ENCODE measurements at places on chromosomes 3 and 15. TPM values are rescaled to one million over a fixed set of nuclear protein-coding genes. Genes with fewer than 3 reads are reported as not detected.
A peak's percentile ranks its signal among the peaks of the same experiment; 100 is the strongest.

DNA sequence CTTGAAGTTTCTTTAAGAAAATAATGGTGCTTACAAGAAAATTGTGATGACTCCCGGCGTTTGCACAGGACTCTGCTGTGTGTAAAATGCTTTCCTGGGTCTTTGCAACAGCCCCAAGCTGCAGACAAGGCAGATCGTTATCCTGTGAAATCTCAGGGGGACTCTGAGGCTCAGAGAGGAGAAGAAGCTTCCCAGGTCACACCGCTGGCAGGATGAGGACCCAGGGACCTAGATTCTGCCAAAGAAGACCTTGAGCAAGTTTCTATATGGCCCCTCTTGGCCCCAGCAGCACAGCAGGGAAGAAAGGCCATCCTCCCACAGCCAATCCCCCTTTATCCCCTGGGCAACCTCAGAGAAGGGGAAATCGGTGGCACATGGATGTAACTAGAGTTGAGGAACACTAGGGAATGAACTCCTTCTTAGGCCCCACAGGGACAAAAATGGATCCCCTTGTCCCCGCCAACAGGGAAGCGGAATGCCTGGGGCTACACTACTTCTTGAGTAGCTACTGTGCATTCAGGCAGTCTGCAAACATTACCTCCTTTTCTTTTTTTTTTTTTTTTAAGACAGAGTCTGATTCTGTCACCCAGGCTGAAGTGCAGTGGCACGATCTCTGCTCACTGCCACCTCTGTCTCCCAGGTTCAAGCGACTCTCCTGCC, 72.8 kb downstream of the CPN2 start:
- DNase-seq, result no peak

- DNase-seq, result no peak
Measured at GRCh38 chr3:117348884-117349283, 639.3 kb downstream of the TUSC7 start.

DNA sequence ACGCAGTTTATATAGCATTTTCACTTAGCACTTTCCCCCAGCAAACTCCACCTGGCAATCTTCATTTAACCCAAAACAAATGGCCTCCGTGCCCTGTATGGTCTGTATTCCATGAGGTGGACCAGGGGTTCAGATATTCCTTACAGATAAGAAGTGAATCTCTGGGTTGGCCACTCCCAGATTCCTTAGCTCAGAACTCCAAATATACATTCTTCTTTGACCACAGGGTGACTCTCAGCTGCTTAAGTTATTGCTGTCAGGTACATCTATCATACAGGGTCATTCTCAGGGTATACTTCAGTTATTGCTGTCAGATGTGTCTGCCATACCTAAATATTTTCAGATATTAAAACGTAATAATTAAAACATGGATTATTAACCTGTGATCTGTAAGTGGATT, 229.8 kb downstream of the TBL1XR1 start:
- DNase-seq, result no peak

- DNase-seq, result no peak
Measured at GRCh38 chr15:84752700-84753099, 4.3 kb downstream of the ZNF592 start.

DNA sequence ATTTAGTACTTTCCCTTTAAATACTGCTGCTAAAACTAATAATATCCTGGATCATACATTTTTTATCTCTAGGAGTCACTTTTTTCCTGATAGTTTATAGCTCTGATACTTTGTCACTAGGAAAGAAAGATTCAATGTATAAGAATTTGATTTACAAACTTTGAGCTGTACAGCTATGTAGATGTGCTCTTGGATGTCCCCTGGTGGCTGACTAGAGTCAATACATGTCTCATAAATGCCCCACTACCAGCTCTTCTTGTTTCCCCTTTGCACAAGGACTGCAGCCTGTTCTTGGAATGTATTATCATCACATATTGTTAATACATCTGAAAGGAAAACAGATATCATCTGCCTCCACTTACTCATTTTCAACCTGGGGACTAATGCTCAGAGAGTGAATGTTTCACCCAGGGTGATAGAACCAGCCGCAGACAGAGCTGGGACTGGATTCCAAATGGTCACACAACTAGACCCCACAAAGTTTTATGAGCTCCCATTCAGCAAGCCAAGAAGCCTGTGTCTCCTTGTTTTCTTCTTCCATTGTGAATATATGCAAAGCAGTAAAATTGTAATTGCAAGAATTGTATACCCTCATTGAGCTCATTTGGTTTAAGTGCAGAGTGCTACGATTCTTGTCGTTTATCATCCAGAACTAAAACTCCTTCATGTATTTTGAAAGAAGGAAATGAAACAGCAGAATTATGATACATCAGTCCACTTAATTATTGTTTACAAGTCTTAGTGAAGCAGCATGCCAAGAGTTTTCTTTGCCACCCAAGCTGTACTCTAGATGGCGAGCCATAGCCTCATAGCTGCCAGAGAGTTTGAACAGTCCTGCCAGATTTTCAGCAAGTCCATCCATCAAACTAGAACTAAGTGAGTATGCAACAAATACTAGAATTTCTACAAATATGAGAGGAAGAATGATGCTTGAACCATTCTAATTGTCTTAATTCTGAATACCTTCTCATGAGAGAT, 261.6 kb upstream of the LMCD1 start:
- no peak for DNase-seq

- DNase-seq, result no peak
Measured at GRCh38 chr15:64461721-64462162, 1.4 kb downstream of the ZNF609 start.

DNA sequence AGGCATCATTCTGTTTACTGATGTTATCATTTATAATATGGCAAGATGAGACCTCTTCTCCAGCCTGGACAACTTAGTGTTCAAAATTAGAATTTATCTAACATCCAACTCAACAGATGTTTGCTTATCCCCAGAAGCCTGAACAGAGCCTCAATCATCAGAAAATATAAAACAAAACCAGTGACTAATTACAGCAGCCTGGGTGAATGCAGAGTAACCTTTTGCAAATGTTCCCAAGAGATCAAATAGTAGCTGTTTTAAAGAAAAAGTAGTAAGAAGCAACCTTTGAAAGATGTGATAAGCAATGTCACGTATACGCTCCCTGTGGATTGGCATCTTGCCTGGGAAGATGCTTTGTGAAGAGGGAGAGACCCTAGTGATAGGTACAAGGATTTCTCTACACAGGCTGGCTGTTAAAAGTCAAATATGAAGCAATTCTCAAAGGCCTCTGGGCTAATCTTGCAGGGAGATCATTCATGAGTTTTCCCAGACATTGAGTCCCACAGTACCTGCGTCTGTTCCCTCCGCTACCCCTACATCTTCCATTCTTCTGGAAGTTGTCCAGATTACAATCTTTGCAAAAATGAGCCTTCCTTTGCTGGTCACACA, 39.3 kb upstream of the PRICKLE2 start:
- no peak for DNase-seq

GRCh38 chr3:142356818-142357217, 91.0 kb downstream of the XRN1 start:
- peak; percentile 47 for DNase-seq

DNA sequence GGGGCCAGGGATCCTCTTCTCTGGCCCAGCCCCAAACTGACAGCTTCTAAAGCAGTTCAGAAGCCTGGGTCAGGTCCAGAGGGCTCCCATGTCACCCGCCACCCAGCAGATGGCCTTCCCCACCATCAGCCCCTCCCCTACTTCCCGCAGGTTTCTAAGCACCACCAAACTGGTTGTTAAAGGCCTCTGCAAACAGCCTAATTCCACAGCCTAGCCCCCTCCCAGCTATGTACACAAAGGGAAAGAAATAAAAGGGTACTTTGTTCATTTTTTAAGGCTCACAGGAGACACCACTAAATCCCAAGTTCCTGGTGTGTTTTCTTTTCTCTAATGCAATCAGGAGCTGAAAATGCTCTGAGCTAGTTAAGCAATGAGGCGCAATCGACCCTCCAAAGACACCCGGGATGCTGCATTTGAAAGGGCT, 30.6 kb downstream of the PLCH1 start:
- no peak for DNase-seq

- DNase-seq, result no peak
Measured at GRCh38 chr3:114565216-114565615, 271.4 kb downstream of the TIGIT start.

DNA sequence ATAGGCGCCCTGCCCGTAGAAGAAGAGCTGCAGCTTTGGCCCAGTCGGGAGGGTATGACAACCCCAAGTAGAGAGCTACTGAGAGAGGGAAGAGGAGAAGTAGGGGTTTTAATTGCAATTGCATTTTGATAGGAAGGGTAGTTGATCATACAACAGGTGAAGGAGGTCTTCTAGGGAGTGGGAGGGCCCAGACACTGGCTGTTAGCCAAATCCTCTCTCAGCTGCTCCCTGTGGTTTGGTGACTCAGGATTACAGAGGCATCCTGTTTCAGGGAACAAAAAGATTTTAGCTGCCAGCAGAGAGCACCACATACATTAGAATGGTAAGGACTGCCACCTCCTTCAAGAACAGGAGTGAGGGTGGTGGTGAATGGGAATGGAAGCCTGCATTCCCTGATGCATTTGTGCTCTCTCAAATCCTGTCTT, 408.9 kb upstream of the THBS1 start:
- peak; percentile 19 for DNase-seq

- DNase-seq, result no peak
Measured at GRCh38 chr15:74414603-74415338, 19.0 kb downstream of the SEMA7A start.

- DNase-seq, result no peak
Measured at GRCh38 chr15:92677999-92678398, 22.4 kb upstream of the FAM174B start.

DNA sequence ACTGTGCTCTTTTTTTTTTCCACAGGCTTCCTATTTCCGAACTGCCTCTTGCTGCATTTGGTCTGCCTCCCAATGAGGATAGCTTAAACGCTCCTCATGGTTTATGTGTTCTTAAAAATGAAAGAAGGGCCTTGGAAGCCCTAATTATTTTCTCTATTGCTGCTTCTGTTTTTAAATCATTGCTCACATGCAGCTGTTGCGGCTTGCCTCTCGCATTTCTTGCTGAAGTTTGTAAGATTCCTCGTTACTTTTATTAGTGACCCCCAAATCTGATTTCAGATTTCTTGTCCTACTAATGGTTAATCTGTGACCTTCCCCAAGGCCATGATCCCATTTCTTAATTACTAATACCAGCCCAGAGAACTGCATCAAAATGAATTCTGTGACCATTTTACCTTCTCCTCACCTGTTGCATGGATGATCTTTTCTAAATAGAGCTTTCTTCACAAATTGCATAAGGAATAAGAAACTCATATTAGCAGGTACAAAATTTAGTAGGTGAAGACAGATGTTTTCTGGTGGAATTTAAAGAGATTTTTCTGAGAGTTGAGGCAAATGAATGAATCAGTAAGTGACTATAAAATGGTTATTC, 1.8 kb downstream of the UBE2E1 start:
- no peak for DNase-seq

- DNase-seq, result no peak
Measured at GRCh38 chr3:153431076-153431475, 269.1 kb downstream of the RAP2B start.

GRCh38 chr3:128281056-128281455, 127.8 kb downstream of the EEFSEC start:
- DNase-seq, result no peak

GRCh38 chr3:169203631-169204550, 459.6 kb downstream of the MECOM start:
- no peak for DNase-seq

- no peak for DNase-seq
Measured at GRCh38 chr3:186871403-186871924, 29.0 kb downstream of the ADIPOQ start.

GRCh38 chr3:38843898-38844297, 27.9 kb upstream of the SCN10A start:
- DNase-seq, result no peak

DNA sequence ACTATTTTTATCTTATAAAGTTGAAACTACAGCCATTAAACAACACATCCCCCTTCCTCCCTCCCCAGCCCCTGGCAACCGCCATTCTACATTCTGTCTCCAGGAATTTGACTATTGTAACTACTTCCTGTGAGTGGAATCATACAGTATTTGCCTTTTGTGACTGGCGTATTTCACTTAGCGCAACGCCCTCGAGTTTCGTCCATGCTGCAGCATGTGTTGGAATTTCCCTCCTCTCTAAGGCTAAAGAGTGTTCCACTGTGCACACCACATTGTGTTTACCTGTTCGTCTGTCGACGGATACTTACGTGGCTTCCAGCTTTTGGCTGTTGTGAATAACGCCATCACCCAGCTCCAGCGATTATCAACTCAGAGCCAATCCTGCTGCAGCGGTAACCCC, 52.0 kb upstream of the DLG1 start:
- DNase-seq, result no peak

DNA sequence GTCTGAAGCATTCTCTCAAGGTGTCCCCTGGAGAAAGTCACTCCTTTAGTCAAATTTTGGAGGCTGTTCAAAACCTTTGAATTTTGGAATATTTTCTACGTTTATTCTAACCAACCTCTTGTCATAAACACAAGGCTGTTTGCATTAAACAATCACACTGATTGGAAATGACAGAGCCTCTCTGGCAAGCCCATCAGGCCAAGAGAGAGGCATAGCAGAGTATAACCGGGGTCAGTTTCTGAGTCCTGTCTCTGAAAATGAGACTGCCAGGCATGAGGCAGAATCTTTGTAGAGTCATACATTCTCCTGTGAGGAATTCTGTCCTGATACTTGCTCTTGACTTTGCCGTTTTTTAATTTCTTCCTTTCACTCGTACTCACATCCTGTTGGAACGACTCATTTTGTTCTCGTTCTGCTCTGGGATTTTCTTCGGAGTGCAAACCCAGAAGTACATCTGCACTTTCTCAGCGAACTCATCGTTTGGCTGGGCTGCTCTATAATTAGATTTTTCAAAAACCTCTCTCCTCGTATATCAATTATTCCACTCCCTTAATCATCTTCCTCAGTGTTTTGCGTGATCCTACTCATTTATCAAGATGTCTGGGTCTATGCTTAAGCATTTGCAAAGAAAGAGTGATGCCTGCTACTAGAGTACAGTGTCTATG, 114.2 kb downstream of the AGBL1 start:
- no peak for DNase-seq

- no peak for DNase-seq
Measured at GRCh38 chr3:27059489-27059888, 309.7 kb downstream of the NEK10 start.

The ZIC4 gene
- polyA plus RNA-seq, result not detected

The DAZL gene
- 0.40 TPM for polyA plus RNA-seq

The HIGD2B gene
- not detected for polyA plus RNA-seq

The MME gene
- polyA plus RNA-seq, result 0.11 TPM

The CIDEC gene
- not detected for polyA plus RNA-seq

The IL17RB gene
- 3.0 TPM for polyA plus RNA-seq

The ZNF662 gene
- not detected for polyA plus RNA-seq

The AQP9 gene
- polyA plus RNA-seq, result 0.28 TPM

The CAND2 gene
- polyA plus RNA-seq, result 1.1 TPM

The DLL4 gene
- not detected for polyA plus RNA-seq

The SCAANT1 gene
- not detected for polyA plus RNA-seq

The ABCF3 gene
- 53.8 TPM for polyA plus RNA-seq

The XCR1 gene
- polyA plus RNA-seq, result not detected

The SNTN gene
- not detected for polyA plus RNA-seq

The KCNAB1 gene
- polyA plus RNA-seq, result 0.58 TPM

The MYL3 gene
- polyA plus RNA-seq, result not detected

The RASL12 gene
- polyA plus RNA-seq, result not detected

The RHOV gene
- 8.5 TPM for polyA plus RNA-seq

The ARHGEF3 gene
- polyA plus RNA-seq, result 76.3 TPM

The AKAP13 gene
- 56.3 TPM for polyA plus RNA-seq

The CD276 gene
- 0.51 TPM for polyA plus RNA-seq

The IGSF11 gene
- not detected for polyA plus RNA-seq

The LRRC31 gene
- polyA plus RNA-seq, result not detected
